ENCODE measurements at places on chromosomes 16 and 17. TPM values are rescaled to one million over a fixed set of nuclear protein-coding genes. Genes with fewer than 3 reads are reported as not detected.

GRCh38 chr17:10683853-10684252 is 13.5 kb downstream of the SCO1 start:
- DNase-seq: no peak

- DNase-seq: no peak
Observed at GRCh38 chr16:24098896-24099295, 157.2 kb upstream of the CACNG3 start.

DNA sequence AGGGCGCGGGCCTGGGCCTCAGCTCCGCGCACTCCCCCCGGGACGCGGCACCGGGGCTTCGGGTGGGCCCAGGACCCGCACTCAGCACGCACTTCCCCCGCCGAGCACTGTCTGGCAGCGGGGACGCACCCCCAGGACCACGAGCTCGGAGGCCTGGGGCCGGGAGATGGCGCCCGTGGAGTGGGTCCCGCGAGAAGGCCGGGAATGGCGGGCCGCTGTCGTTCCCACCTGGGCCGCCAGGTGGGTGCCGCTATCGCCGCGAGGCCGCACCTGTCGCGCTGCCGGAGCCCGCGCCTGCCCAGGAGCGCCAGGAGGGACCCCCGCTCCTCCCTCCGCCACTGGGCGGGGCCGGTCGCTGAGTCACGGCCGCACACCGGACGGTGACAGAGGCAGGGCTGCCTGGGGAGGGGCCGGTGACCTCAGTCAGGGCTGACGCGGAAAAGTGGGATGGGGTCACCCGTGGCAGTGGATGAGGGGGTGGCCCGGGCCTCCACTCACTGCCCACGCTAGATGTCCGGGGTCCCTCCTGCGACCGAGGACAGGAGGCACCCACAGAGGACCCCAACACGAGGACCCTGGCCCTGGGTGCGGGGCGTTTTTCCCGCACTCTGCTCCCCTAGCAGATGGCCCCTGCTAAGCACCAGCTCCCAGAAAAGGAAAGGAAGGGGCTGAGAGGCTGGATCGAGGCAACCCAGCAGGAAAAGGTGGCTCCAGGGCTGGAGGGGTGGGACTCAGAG is 6.9 kb upstream of the ACTG1 start:
- no peak for DNase-seq

DNA sequence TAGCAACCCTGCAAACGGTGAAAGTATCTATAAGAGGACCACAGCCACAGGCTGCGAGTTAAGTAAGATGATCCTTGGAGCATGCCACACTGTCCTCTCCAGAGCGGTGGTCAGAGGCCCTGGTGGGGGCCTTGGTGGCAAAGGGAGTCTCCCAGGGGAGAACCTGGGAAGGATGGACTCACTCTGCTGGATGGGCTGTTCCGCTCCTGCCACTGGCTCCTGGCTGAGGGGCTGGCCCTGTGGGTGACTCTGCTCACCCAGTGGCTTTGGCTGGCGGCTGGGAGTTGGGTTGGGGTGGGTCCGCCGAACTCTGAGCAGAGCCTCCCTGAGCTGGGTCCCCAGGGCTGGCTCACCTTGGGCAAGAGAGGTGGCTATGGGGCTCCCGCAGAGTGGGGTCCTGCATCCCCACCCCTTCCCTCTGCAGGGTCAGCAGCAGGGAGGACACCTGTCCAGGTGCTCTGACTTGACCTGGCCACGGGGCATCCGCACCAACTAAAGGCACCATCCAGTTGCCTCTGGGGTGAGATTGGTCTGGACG is 7.3 kb downstream of the CDK5R1 start:
- no peak for DNase-seq

- no peak for DNase-seq
Observed at GRCh38 chr17:37322826-37323561, 52.8 kb upstream of the C17orf78 start.

GRCh38 chr17:52762794-52763167 is 604.3 kb upstream of the CA10 start:
- no peak for DNase-seq

SNN gene
- total RNA-seq: 11.4 TPM

KRTAP1-5 gene
- total RNA-seq: not detected
